ENCODE measurements at places on chromosomes 2 and 18.

DNA sequence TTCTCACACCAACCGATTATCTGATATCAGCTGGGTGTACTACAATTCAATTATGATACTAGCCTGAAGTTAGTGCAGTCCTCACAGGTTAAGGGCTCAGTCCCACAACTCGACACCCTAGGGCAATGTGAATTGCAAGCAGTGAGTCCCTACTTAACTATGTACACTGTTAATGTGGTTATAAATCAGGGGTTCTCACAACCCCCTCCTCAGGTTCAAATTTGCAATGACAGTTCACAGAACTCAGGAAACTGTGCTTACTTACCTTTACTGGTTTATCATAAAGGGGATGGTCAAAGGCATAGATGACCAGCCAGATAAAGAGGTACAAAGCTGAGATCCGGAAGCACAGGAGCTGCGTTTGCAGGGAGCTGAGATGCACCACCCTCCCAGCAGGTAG lies 1379.1 kb upstream of the CDH2 start:
- no peak for DNase-seq

DNA sequence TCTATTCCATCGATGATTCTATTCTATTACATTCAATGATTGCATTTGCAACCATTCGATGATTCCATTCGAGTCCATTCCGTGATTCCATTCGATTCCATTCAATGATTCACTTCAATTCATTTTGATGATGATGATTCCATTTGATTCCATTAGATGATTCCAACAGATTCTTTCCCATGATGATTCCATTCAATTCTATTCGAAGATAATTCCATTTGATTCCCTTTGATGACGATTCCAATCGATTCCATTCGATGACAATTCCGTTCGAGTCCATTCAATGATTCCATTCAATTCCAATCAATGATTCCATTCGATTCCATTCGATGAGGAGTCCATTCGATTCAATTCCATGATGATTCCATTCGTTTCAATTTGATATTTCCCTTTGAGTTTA lies 1088.8 kb downstream of the RPIA start:
- DNase-seq = no peak

GRCh38 chr2:64081046-64081445 lies 61.8 kb upstream of the VPS54 start:
- DNase-seq = no peak

DNA sequence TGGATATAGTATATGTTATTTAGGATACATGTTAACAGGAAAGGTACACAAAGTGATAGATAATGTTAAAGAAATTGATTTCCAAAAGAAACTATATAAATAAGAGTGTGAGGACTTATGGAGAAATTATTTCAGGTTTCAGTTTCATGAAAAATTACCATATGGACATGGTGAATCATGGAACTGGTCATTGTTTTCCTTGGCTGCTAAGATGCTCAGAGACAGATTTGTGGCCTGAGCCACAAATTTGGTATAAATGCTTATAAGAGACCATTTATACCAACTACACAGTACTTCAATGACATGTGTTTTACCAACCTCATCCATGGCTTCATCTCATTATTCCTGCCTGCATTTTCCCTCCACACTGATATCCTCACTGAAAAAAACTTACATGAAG lies 188.1 kb downstream of the FMNL2 start:
- DNase-seq = no peak

GRCh38 chr18:48723016-48723415 lies 184.2 kb downstream of the CTIF start:
- no peak for DNase-seq

Measured in ACHN (cell line).